ENCODE measurements at places on chromosomes 5 and 9.

GRCh38 chr9:115759426-115759825 lies 394.2 kb upstream of the PAPPA start:
- no peak for DNase-seq

DNA sequence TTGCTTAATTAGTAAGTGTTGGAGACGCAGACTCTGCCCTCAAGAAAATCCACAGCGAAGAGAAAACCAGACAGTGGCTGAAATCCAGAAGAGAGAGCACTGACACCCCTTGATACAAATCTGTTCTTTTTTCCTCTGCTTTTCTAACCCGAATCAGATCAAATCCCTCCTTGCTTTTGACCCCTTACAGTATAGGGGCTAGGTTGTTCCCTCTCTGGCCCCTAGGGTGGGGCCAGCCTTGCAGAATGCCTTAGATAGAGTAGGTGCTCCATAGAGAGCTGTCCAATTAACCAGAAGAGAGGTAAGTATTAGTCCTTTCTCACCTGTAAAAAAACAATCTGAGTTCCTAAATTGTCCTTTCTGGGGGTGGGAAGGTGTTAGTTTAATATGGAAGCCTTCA lies 10.1 kb downstream of the C1QTNF2 start:
- DNase-seq = no peak

GRCh38 chr9:81132796-81133195 lies 556.6 kb downstream of the TLE1 start:
- no peak for DNase-seq

GRCh38 chr5:177419046-177419445 lies 7.4 kb upstream of the GRK6 start:
- DNase-seq = no peak

DNA sequence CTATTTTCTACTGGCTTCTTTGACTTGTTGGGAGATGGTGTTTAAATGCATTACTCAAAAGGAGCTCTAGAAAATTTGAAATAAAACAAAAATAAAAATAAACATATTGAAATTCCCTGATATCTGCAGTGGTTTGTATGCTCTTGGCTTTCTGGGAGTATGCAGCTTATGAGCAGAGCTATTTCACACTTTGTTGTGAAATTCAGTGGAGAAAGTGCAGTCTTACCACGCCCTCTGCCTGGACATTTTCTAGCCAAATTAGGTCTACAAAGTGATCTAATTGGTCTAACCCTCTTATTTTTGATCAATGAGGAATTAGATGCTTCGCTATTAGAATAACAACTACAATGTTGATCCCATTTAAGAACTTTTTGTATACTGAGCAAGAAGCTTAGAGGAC lies 66.8 kb downstream of the INSYN2B start:
- no peak for DNase-seq

DNA sequence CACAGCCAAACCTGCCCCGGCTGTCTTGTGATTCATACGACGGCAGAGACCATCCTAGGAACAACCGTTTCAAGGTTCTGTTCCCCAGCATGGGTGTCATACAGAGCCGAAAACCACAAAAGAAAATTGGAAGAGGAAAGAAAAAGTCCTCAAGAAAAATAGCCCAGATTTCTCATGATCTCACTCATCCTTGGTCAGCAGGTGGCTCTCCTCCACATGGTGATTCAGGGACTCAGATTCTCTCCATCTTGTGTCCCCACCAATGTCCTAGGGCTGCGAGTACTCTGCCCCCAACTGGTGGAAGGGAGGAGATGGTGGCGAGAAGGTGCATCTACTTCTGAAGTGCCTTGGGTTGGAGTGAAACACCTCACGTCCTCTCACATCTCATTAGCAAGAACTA lies 25.6 kb downstream of the PDZD2 start:
- DNase-seq = no peak

GRCh38 chr5:97714424-97714823 lies 531.4 kb upstream of the RIOK2 start:
- no peak for DNase-seq

DNA sequence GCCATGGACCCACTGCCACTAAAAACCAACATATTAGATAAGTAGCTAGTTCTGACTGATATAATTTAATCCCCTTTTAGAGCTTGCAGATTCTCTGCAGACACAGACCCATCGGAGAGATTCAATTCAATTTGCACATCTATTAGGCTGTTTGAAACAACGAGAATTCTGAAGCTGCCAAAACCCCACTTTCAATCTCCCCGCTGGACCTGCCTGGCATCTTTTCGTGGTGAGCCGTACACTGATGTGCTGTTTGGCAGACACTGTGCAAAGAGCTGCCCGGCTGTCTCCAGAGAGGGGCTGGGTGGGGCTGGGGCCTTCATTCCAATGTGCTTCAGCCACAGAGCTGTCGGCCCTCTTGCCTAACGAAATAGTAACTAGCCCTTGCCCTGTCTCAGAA lies 42.1 kb upstream of the FAM240B start:
- DNase-seq = no peak

DNA sequence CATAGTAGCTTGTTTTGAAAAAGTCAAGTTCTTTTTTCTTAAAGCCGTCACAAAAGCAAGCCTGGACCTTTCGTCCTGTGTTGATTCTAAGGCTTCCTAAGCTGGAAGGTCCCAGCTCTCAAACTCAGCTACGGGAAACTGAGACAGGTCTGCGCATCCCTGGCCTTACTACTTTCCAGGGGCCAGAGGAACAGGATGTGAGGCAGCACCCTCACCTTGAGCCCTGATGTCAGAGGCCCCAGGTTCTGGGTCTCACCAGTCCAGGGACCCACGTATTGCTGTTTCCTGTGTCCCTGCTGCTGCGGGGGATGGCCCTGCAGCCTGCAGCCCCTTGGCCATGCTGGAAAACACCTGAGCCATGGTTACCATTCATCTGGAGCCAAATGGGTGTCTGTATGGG lies 123.9 kb downstream of the COL23A1 start:
- no peak for DNase-seq

- no peak for DNase-seq
Observed at GRCh38 chr5:1974501-1975405, 92.0 kb upstream of the IRX4 start.

- no peak for DNase-seq
Observed at GRCh38 chr9:109730228-109730627, 49.8 kb upstream of the PALM2AKAP2 start.

GRCh38 chr5:113489299-113489698 lies 1.0 kb upstream of the MCC start:
- DNase-seq = no peak

DNA sequence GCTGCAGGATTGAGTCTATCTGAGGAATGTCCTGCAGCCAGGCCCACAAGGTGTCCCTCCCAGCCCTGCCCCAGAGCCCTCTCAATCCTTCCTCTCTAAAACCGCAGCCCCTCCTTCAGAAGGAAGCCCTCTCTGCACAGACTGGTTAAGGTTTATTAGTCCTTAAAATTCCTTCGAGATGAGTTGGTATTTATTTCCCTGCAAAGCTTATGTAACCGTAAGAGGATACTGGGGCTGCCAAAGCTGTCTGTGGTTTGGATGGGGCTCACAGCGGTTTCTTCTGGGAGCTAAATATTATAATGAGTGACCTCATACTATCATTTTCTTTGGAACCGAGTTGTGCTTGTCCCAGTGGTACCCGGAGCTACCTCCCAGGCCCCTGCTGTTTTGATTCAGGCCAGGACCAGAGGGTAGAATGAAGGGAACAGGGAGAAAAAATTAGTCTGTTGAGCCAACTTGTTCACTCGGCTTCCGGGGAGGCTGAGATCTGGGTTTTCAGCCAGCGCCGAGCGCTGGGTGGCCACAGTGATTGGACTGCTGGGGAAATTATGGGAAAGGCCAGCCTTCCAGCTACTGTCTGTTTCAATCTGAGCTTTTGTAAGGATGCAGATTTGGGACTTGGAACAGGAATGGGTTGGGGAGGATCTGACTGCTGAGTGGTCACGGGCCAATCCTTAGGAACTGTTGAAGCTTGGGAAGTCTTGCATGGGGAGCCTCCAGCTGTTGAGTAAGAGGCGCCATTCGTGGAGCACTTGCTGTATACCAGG lies 107.5 kb downstream of the NDFIP1 start:
- DNase-seq = no peak

GRCh38 chr9:122099271-122099869 lies 6.3 kb upstream of the TTLL11 start:
- DNase-seq = peak; percentile 69

GRCh38 chr9:77305622-77306400 lies 128.5 kb downstream of the VPS13A start:
- DNase-seq = no peak
